HS-5 (cell line): ENCODE measurements at places on chromosomes 12 and 14.

GRCh38 chr14:90658541-90658967 is 157.7 kb downstream of the TTC7B start:
- DNase-seq, result no peak

DNA sequence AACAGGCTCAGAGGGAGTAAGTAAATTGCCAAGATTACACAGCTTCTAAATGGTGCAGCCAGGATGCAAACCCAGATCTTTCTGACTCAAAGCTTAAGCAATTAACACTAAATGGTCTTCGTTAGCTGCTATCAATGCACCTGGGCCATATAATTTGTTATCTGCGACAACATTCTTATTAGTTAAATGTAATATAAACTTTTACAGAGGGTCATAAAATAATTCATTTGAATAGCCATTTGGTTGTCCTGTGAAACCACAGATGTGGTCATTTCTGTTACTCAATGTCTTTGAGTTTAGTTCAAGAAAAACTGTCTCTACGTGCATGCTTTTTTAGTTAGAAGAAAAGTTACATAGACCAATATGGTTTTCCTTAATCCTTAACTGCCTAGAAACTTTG is 22.1 kb upstream of the NAP1L1 start:
- no peak for DNase-seq

- DNase-seq, result no peak
Measured at GRCh38 chr12:109197327-109197726, 80.9 kb downstream of the ACACB start.

- no peak for DNase-seq
Measured at GRCh38 chr14:90522571-90523191, 125.9 kb downstream of the CALM1 start.

GRCh38 chr14:72243309-72244293 is 311.4 kb downstream of the RGS6 start:
- no peak for DNase-seq

DNA sequence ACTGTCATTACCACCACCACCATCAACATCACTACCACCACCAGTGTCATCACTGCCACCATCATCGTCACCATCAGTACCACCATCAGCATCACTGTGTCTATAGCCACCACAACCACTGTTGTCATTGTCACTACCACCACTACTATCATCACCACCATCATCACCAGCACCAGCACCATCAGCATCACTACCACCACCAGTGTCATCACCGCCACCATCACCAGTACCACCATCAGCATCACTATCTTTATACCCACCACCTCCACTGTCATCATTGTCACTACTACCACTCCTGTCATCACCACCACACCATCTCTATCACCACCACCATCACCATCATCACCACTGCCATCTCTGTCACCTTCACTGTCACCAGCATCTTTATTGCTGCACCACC is 60.6 kb downstream of the BEGAIN start:
- DNase-seq, result no peak
